HTR-8/SVneo (cell line): ENCODE measurements at places on chromosomes 6 and 20.

DNA sequence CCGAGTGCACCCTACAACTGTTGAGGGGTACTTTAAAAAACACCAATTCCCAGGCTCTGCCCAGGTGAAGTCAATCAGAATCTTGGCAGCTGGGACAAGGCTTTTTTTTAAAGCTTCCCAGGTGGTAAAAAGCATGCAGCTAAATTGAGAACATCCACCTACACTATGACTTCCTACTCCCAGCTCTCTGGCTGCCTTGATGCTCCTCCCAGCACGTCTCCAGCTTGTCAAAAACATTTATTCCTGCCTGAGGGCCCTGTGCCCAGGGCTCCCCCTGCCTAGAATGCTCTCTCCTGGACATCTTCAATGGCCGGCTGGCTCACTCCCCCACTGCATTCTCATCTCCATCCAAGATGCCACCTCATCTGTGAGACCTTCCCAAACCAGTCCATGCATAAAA is 9.9 kb downstream of the ZBTB24 start:
- DNase-seq: no peak

- DNase-seq: no peak
Observed at GRCh38 chr6:55180258-55180657, 5.9 kb downstream of the HCRTR2 start.

- DNase-seq: no peak
Observed at GRCh38 chr20:4305091-4305490, 289.7 kb upstream of the RNF24 start.

DNA sequence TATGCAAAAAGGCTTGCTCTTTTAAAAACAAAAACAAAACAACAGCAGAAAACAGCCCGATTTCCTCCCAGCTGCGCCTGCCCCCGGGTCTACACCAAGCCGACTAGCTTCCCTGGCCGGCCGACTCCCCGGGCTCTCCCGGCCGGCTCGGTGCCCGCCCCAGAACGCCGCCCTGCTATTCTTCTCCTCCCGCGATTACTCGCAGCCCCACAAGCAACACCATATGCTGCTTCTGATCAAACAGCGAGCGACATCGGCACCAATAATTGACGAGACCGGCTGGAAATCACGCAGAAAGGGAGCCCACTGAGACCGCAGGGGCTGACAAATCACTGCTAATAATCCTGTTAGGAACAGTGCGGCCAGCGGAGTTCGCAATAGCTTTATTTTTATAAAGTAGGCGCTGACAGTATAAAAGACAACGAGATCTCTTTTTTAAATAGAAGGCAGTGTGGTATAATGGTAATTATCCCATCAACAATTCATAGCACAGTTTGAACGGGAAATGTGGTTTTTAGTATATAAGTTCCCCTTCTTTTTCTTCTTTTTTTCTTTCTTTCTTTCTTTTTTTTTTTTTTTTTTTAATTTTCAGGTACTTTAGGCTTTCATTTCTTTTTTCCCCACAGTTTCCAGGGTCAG is 3.3 kb downstream of the SIM1 start:
- peak; percentile 36 for DNase-seq

GRCh38 chr6:47163536-47163935 is 121.4 kb upstream of the ADGRF1 start:
- DNase-seq: no peak

DNA sequence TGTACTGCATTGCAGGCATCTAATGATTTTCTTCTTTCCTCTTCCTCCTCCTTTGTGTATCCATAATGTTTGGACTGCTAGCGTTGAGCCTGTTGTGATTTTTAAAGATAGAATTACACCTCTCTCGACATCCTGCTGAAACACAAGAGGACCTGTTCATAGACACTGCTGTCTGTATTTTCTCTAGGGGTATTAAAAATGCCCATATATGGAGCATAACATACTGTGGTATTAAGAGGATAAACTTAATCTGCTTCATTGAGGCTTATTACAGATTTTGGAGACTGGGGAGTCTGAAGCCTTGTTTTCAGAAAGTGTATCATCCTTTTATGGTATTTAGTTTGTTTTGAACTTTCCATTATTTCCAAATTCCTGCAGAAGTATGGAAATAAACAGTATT is 414.3 kb downstream of the CDKAL1 start:
- no peak for DNase-seq
